ENCODE measurements at places on chromosomes 11 and 22.

- DNase-seq = no peak
These were observed 503.9 kb downstream of the INSC start for GRCh38 chr11:15618583-15619032.

GRCh38 chr22:25777870-25778269, 35.9 kb downstream of the MYO18B start:
- no peak for DNase-seq

DNA sequence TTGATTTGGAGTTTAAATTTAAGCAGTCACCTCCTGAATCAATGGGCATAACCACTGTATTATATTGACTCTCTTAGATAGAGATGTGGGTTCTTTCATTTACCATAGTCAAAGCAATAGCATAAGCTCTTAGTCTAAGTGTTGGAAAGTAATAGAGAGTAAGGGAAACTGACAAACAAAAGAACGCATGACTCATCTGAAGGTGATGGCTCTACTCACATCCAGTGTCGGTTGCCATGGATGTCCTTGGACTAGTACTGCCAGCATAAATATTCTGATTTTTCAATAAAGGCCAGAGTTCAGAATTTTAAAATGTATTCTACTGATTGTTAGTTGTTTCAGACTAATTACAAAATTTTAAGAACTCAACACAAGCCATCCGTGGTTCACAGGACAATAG, 444.9 kb upstream of the DDI1 start:
- no peak for DNase-seq

GRCh38 chr11:127058524-127058923, 58.0 kb upstream of the KIRREL3 start:
- no peak for DNase-seq

Data from NCI-H2029 treated with DMSO at 0.1 percent for 48 hours (cell line).